ENCODE measurements at places on chromosomes 12 and 14. TPM values are rescaled to one million over a fixed set of nuclear protein-coding genes. Genes with fewer than 3 reads are reported as not detected.

The DIO2 gene
- total RNA-seq = 2.9 TPM

The MAP1LC3B2 gene
- 1.8 TPM for total RNA-seq

The SOAT2 gene
- 0.24 TPM for total RNA-seq

The TRIM9 gene
- total RNA-seq = 13.7 TPM

The CMA1 gene
- not detected for total RNA-seq

The SLC25A47 gene
- not detected for total RNA-seq

The NDRG2 gene
- 2.2 TPM for total RNA-seq

The CEP170B gene
- total RNA-seq = 24.2 TPM

The MDP1 gene
- 30.7 TPM for total RNA-seq

The OTX2 gene
- not detected for total RNA-seq

The BEGAIN gene
- 9.6 TPM for total RNA-seq

The HOXC12 gene
- not detected for total RNA-seq

The KRT78 gene
- not detected for total RNA-seq

The GLIPR1L1 gene
- not detected for total RNA-seq

The ADAM21 gene
- not detected for total RNA-seq

The CCDC60 gene
- total RNA-seq = not detected

The BIN2 gene
- total RNA-seq = 0.08 TPM

The PPM1H gene
- total RNA-seq = 7.5 TPM

The SERPINA1 gene
- 0.80 TPM for total RNA-seq

The ANO2 gene
- total RNA-seq = not detected

The JAG2 gene
- 24.4 TPM for total RNA-seq

The OR11G2 gene
- total RNA-seq = not detected

The OR6C70 gene
- not detected for total RNA-seq

The TIMELESS gene
- 38.8 TPM for total RNA-seq

All from A549 treated with Mapracorat at 1 μM for 4 hours (cell line).